ENCODE measurements at places on chromosomes 11 and 22.

DNA sequence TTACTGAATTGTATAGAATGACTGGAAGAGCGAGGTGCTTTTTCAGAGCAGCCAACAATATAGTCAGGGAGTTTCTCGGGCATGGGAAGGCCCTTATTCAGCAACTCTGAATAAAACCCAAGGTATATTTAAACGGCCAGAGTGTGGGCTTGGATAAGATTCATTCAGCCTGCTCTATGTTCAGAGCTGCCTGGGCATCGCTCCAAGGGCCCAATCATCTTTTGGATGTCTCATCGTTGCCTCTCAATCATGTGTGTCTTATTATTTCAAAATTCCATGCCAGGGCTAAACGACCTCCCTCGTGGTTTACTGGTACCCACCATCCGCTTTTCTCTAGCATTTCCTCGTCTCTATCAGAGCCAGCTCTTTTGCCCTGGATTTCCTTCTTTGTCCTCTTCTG, 19.5 kb upstream of the NTM start:
- no peak for DNase-seq

DNA sequence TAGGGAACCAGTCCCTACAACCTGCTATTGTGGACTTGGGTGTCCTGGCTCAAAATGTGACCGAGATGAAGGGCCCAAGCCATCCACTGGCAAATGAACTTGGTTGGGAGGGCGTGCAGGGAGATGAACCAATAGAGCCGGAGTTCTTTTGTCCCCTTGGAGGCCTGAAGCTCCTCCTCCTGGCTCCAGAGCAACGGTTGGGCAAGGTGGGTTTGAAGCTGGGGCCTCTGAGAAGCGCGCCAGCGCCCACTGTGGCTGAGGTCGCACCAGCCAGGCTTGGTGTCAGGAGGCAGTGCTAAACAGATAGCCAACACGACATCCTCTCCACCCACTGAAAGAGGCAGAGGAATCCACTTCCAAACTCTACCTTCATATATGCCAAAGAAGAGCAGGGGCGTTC, 36.0 kb upstream of the PACSIN2 start:
- DNase-seq = no peak

- DNase-seq = no peak
Observed at GRCh38 chr11:130872102-130872501, 44.2 kb downstream of the SNX19 start.

GRCh38 chr11:8192016-8192895, 23.4 kb upstream of the RIC3 start:
- peak; percentile 68 for DNase-seq

DNA sequence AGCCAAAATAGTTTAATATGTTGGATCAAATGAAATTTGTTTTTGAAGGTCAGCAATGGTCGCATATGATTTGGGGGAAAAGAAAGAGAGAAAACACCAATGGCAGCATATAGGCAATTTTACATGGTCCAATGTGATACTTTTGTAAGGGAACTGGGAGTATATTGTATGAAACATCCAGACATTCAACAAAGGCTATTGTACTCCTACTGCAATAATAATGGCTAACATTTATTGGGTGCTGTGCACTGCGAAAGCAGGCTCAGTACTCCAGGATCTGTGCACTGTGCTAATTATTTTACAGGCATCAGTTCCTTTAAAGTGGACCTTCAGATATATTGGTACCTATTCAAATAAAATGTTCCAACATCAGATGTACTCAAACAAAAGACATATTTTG, 5.9 kb upstream of the OR10V1 start:
- DNase-seq = no peak

GRCh38 chr22:24474649-24475255, 20.4 kb upstream of the UPB1 start:
- peak; percentile 45 for DNase-seq

GRCh38 chr11:41044747-41045146, 414.7 kb downstream of the LRRC4C start:
- no peak for DNase-seq

- no peak for DNase-seq
Observed at GRCh38 chr22:25545146-25545545, 19.3 kb upstream of the GRK3 start.

- no peak for DNase-seq
Observed at GRCh38 chr22:35134637-35135036, 68.7 kb downstream of the ISX start.

DNA sequence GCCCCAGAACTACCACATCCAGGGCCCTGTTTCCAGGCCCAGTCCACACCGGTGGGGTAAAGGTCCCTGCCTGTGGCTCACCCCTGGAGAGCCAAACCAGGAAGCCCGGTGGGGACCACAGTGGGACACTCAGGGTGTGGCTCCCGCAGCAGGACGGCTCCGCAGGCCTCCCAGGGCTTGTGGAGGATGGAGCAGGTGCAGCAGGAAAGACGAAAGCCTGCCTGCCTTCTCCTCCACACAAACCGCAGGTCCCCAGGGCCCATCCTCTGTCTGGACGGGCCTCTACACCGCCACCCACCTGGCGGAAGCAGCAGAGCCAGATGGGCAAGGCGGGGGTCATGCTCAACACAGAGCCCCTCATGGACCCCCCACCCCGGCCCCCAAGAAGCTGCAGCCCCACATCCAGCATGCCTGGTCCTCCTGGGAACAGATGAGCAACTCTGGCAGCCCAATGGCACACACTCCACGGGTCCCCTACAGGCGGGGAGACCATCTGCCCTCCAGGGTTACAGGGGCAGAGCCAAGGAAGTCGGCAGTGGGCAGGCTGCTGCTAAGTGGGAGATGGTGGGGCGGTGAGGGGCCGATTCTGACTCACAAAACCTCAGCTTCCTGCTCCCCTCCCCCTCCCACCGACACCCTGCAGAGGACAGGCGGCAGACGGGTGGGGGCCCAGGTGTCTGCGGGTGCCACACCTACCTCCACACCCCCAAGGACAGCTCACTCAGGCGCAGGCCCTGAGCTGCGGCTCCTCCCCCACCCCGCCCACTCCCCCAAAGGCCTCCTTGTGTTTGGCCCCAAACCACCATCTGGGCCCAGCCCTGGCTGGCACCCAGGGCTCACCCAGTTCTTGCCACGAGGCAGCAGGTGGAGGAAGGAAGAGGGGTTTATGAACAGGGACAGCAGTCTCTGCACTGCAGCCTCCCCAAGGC, 5.2 kb downstream of the SBF1 start:
- DNase-seq = peak; percentile 72
